Bone marrow (tissue), 2 donors: ENCODE measurements at places on chromosomes 7 and 10.

- DNase-seq = no peak
Measured at GRCh38 chr10:30559180-30559579, 70.4 kb downstream of the LYZL2 start.

DNA sequence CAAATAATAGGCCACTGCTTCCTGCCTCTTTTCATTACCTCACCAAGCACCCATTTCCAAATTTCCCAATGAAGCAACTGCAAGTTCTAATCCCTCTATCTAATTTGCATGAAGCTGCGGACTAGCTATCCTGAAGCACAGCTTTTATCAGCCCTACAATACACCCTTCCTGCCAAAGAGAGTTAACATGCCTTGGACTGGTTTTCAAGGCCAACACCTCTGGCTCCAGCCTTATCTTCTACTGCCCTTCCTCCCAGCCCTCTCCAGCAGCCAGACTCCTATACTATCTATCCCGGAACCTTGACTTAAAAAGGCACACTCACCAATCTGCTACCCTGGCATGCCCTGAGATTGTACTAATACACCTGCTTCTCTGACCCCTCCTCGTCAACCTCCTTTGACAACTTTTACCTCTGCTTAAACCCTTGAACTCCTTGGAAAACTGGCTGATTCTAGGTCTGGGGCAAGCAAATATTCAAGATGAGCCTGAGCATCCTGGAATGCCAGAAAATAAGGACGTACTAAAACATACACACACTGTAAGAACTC is 73.4 kb downstream of the SGMS1 start:
- no peak for DNase-seq

- DNase-seq = no peak
Measured at GRCh38 chr7:105838627-105839231, 37.7 kb downstream of the ATXN7L1 start.

- DNase-seq = no peak
Measured at GRCh38 chr10:49614242-49615198, 683 bp downstream of the CHAT start.

DNA sequence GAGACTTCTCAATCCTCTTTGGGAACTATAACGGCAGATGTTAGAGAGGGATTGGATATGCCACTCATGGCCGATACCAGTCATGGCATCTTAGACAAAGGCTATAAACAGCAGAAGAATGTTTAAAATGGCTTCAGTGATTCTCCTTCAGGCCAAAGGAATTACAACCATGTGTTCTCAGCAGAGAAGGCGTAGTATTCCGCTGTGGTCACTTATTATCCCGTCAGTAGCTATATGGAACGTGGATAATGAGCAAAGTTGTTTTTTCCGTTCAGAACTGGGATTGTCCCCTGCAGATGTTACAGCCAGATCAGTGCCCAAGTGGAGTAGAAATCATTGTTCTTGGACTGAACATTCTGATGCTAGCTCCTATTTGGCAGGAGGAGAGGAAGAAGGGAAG is 43.1 kb downstream of the TEX36 start:
- DNase-seq = no peak

- DNase-seq = no peak
Measured at GRCh38 chr7:157347217-157347904, 10.6 kb downstream of the DNAJB6 start.

GRCh38 chr7:67723591-67723990 is 727.0 kb downstream of the TYW1 start:
- DNase-seq = no peak

GRCh38 chr10:66941491-66941890 is 15.7 kb downstream of the LRRTM3 start:
- no peak for DNase-seq

DNA sequence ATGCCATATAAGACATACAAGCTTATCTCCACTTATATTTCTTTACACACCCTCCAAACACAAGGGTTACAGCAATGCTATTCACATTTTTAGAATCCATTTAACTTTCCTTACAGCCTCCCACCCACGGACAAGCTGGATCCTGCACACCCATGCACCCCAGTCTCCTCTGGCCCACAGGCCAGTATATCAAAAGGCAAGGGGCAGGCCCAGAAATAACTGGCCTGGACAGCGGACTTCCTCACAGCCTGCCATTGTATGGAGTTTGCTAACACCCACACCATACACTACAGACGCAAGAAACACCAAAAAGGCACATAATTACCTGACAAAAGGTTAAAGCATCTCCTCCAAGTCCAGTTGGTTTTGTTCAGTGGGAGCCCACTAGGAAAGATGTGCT is 12.0 kb downstream of the HOXA4 start:
- DNase-seq = no peak

DNA sequence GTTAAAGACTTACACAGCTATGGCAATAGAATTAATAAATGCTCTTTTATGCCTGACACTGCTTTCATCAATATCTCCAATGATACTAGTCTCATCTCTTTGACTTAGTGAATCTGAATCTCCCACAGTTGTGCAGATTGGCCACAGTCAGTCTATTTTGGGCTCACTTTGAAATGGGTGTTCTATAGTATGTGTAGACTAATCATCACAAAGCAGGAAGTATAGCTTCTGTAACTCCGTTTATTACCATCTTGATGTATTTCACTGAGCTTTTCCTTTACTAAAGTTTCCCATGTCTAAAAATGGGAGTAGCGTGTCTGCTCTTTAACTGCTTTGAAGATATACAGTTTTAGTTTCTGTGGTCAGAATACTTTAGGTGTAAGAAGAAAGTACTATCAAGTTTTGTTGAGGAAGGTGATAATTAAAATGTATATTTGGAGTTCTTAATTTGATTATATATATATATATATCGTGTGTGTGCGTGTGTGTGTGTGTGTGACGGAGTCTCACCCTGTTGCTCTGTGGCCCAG is 70.1 kb downstream of the ST7 start:
- no peak for DNase-seq

DNA sequence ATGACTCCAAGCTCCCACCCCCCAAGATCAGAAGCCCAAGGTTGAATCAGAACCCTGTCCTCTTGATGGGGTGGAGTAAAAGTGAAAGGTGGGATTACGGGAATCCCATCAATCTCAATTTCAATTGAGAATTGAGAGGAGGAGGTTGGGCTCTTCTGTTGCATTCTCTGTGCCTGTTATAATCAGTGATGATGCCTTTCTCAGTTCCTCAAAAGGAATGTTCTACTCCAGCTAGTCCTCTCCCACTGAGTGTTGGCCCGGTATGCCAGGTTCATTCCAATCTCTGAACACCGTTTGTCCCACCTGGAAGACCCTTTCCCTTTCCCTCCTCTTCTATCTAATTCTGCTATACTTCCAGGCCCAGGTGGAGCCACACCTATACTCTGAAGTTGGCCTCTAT is 17.2 kb upstream of the XPNPEP1 start:
- no peak for DNase-seq

GRCh38 chr7:2812831-2813230 is 31.3 kb downstream of the GNA12 start:
- no peak for DNase-seq

- peak; percentile 7 for DNase-seq
Measured at GRCh38 chr7:17608114-17608833, 309.8 kb downstream of the AHR start.

- DNase-seq = no peak
Measured at GRCh38 chr7:3027005-3027845, 16.4 kb downstream of the CARD11 start.

- no peak for DNase-seq
Measured at GRCh38 chr7:148083448-148083847, 507.1 kb upstream of the C7orf33 start.

DNA sequence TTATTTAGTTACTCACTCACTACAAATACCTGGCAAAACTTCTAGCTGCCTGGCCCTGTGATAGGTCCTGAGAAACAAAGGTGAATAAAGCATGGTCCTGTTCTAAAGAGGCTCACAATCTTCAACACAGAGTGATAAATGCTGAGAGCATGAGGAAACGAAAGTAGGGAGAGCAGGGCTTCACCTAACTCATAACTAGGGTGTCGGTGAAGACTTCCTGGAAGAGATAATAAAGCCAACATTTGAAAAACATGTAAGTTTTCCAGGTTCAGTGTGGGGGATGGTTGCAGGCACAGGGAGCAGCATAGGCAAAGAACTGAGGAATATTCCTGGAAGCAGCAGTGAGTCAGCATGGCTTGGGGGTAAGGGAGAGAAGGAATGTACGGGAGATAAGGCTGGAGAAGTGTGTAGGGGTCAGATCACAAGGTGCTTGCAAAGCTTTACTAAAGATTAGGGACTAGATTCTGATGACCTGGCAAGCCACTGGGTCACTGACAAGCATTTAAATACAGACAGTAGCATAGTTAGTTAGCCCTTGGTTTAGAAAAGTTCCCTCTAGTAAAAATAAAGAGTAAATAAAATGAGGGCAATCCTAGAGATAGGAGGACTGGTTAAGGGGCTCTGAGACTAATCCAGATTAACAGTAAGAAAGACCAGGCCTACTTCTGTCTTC is 5.1 kb downstream of the KEL start:
- DNase-seq = no peak

GRCh38 chr10:112763916-112764520 is 186.0 kb upstream of the TCF7L2 start:
- DNase-seq = no peak
